ENCODE measurements at places on chromosomes 7 and 10.

DNA sequence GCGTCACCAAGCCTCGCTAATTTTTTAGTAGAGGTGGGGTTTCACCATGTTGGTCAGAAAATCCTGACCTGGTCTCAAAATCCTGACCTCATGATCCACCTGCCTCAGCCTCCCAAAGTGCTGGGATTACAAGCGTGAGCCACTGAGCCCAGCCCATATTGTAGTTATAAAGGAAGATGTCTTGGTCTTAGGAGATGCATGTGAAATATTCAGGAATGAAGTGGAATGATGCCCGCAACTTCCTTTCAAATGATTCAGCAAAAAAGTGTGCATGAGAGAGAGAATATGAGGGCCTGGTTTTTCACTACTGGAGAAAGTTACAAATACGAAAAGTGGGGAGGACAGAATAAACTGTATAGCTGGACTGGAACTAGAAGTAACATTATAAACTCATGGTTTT is 15.9 kb downstream of the TMEM209 start:
- DNase-seq: peak; percentile 32

DNA sequence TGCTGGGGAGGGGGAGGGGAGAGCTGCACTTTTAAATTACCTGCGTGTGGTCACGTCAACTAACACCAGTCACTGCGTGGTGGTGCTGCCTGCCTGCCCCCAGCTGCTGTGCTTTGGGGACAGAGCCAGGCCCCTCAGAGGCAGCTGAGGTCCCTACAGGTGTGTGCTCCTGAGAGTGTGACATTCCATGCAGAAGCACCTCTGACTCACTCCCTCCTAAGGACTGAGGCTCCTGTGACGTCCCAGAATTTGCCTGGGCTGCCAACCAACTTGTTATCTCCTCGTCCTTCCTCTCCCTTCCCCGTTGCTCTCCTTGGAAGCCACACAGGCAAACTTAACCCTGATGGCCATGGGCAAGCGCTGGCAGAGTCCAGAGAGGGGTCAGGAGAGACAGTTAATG is 563.0 kb downstream of the PARD3 start:
- DNase-seq: no peak

DNA sequence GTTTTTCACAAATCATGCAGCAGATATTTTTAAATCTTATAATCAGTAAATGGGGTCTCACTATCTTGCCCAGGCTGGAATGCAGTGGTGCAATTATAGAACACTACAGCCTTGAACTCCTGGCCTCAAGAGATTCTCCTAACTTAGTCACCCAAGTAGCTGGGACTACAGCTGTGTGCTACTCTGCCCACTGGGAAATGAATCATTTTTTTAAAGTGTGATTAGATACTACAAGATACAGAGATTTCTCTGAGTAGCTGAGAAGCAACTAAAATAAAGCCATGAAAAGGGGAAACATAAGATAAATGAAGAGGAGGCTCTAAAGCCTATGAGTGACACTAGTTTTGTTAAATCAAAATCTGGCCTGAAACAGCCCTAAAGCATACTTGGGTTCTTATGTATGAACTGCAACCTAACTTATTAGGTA is 119.7 kb downstream of the JMJD1C start:
- no peak for DNase-seq

DNA sequence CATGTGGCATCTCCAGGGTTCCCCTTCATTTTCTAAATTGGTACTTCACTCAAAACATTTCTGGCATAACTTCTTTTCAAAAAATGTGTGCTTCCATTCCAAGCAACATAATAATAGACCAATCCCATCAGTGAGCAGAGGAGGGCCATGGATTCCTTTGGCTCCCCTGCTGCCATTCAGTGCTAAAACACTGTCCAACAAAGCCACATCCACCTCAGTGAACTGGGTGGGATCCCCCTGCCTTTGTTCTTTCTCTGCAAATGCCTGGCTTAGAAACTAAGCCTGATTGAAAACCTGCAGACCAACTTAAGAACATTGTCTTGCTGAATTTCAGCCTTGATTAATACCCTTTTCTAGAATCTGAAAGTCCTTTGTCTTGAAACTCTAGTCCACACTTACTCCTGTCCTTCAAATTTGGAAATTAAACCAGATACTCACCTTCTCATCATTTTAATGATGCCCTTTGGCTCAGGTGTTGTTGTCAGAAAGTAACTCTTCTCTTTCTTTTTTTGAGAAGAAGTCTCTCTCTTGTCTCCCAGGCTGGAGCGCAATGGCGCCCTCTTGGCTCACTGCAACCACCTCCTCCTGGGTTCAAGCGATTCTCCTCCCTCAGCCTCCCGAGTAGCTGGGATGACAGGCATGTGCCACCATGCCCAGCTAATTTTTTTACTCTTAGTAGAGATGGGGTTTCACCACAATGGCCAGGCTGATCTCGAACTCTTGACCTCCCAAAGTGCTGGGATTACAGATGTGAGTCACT is 132.3 kb downstream of the PLXNA4 start:
- no peak for DNase-seq

- no peak for DNase-seq
Observed at GRCh38 chr10:3757638-3758490, 27.1 kb downstream of the KLF6 start.

GRCh38 chr7:145645135-145645515 is 471.5 kb upstream of the CNTNAP2 start:
- DNase-seq: no peak

- no peak for DNase-seq
Observed at GRCh38 chr7:44518761-44519160, 22.4 kb downstream of the NPC1L1 start.

DNA sequence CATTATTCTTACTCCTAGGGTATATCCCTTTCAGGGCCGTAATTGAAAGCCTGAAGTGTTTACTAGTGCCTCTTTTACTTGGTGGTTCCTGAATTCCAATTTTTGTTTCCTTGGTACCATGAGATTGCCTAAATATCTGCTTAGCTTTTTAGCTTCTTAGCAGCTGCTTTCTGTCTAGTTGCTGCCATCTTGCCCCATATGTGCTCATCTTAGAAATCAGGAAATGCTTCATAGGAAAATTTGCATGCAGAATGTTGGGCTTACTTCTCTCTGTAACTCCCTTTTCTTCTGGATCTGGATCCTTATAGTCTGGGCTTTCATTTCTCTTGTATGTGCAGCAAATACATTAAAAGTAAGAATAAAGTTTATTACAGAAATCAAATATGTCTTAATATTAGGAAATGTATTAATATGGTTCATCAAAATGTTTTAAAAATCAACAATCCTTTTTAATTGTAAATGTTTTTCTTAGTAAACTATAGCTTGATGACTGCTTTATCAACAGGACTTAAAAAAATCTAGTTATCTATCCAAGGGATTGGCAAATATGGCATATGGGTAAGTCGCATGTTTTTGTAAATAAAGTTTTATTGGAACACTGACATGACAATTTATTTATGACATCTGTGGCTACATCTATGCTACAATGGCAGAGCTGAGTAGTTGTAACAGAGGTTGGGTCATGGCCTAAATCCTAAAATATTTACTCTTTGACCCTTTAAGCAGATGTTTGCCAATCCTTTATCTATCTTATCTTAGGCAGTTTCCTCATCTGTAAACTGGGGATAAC is 73.5 kb upstream of the CDK6 start:
- DNase-seq: no peak

- DNase-seq: peak; percentile 48
Observed at GRCh38 chr10:124153023-124153826, 59.8 kb upstream of the CHST15 start.

DNA sequence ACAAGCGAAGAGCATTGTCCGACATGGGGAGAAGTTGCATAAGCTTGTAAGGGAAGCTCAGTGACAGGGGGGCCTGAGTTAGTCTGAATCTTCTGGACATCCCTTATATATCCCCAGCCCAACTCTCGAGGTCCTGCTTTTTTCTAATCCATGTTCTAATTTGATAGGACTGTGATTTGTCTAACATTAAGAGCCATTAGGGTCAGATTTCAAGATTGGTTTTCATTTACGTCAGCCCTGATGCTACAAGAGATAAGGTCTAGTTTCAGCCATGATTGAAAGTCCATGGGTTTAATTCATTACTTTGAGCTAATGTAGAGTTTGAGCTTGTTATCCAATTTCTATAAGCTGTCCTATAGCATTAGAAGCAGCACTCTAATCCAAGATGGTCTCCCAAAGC is 20.3 kb downstream of the TLX1 start:
- DNase-seq: no peak

DNA sequence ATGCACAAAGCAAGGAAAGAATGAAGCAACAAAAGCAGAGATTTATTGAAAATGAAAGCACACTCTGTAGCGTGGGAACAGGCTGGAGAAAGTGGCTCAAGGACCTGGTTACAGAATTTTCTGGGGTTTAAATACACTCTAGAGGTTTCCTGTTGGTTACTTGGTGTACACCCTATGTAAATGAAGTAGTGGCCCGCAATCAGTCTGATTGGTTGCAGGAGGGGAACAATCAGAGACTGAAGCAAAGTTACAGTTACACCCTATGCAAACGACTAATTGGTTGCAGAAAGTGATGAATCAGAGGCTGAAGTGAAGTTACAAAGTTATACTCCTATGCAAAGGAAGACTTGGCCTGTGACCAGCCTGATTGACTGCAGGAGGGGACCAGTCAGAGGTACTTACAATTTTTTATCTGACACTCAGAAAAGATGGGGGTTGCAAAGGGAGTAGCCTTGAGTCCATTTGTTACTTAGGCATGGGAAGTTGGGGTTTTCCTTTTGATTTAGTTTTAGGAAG is 3.6 kb upstream of the MTPN start:
- DNase-seq: peak; percentile 57

DNA sequence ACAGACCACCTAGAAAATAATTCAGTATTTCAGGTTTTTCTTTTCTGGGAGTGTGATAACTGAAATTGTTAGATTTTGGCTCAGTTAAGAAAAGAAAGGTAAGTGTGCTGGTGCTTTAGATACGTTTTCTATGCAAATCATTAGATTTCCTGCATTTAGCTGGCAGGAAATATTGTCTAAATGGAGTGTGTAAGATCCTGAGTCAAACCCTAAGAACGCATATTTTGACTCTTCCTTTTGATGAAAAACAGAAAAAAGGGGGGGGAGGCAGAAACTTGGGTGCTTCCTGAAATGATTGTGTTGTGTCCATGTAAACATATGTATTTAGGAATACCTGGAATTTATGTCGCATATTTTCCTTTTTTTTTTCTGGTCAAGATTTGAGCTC is 1.2 kb downstream of the GRK5 start:
- DNase-seq: no peak

All from AG09309 (cell line).